Stimulated activated CD4-positive, alpha-beta T cell treated with anti-CD3 and anti-CD28 coated beads, Interleukin-4, amount 100 ng/mL, for 4 hours (primary cell): ENCODE measurements at places on chromosomes 1 and 21.
A peak's percentile ranks its signal among the peaks of the same experiment; 100 is the strongest.

DNA sequence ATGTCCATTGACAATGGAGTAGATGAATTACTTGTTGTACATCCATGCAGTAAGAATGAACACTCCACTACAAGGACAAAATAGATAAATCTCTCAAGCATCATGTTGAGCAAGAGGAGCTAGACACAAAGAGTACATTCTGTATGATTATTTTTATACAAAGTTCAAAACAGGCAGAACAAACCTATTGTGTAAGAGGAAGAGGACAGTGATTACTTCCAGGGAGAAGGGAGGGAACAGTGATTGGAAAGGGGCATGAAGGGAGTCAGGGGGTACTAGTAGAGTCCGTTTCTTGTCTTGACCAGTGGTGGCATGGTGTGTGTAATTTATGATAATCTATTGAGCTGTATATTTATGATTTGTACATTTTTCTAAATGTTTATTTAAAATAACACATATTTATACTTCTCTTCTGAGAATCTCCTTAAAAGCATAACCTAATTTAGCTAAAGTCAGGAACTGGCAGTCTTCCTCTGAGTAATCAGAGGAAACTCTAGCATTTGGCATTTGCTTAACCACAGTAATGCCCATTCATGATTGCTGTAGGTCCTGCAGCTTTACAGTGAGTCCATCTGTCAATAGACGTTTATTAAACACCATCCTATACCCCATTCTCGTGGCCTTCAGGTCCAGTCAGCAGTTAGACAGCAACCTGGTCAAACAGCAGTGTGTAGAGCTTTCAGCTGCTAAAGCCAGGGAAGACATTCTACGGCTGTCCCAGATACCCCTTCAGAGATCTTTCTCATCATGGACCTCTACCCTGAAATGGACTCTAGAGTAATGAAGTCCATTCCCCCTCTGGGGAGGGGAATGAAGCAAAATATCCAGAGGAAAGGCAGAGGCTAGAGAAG, 114.1 kb upstream of the GALNT2 start:
- DNase-seq: no peak

- DNase-seq: no peak
These were observed 238.0 kb downstream of the NTNG1 start for GRCh38 chr1:107378866-107379265.

DNA sequence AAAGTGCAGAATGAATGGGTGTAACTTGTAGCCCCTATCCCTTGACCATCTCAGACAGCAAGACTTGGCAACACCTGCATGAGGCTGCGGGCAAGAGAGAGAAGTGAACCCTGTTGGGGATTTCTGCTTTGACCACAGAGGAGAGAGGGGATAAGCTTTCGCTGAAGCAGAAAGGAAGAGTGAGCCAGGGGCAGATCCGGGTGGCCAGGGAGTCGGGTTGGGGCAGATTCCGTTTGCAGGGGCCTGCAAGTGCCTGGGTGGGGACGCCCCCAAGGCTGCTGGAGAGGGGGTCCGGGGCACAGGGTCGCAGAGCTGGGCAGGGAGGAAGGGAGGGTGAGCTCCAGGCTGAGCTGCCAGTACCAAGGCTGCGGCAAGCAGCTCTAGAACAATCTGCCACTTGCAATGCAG, 25.3 kb upstream of the PIK3CD start:
- no peak for DNase-seq

GRCh38 chr1:51316113-51316845, 14.1 kb downstream of the TTC39A start:
- no peak for DNase-seq

GRCh38 chr1:3743421-3743820, 8.8 kb upstream of the CCDC27 start:
- DNase-seq: no peak

DNA sequence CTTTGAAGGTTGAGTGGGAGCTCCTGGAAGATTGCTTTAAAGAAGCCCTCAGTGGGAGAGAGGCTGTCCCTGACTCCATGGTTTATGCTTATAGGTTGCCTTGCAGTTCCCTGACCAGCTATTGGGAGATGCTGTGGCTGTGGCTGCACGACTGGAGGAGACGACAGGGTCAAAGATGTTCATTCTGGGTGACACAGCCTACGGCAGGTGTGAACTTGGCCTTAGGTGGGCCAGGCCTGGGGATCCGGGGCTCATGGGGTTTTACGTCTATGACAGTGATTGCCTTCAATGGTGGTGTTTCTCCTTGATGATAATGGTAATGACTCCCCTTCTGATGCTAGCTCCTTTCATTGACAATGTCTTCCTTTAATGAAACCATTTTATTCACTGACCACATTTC, 692 bp downstream of the DPH2 start:
- DNase-seq: no peak

GRCh38 chr1:212315907-212316306, 30.7 kb downstream of the PPP2R5A start:
- no peak for DNase-seq

DNA sequence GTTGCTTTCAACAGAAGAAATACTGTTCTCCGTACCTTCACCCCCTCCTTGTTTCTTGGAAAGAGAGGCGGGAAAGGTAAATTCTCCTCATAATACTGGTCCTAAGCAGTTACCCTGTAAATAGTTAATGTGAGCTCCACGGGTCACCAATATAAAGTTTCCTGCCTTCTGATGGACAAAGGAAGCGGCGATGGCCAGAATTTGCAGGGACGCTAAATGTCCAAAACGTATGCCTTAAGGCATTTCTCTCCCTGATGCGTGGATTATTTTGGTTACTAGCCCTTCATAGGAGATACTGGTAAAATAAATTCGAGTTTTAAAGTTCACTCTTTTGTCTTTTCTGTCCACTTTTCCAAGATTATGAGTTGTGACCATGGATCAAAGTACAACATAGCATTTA, 898 bp upstream of the PTGS2 start:
- DNase-seq: no peak

GRCh38 chr1:165610866-165611265, 20.2 kb upstream of the MGST3 start:
- DNase-seq: no peak

- no peak for DNase-seq
These were observed 4.9 kb upstream of the TMEM61 start for GRCh38 chr1:54975356-54976108.

GRCh38 chr1:211639475-211640300, 35.7 kb downstream of the NEK2 start:
- DNase-seq: no peak

DNA sequence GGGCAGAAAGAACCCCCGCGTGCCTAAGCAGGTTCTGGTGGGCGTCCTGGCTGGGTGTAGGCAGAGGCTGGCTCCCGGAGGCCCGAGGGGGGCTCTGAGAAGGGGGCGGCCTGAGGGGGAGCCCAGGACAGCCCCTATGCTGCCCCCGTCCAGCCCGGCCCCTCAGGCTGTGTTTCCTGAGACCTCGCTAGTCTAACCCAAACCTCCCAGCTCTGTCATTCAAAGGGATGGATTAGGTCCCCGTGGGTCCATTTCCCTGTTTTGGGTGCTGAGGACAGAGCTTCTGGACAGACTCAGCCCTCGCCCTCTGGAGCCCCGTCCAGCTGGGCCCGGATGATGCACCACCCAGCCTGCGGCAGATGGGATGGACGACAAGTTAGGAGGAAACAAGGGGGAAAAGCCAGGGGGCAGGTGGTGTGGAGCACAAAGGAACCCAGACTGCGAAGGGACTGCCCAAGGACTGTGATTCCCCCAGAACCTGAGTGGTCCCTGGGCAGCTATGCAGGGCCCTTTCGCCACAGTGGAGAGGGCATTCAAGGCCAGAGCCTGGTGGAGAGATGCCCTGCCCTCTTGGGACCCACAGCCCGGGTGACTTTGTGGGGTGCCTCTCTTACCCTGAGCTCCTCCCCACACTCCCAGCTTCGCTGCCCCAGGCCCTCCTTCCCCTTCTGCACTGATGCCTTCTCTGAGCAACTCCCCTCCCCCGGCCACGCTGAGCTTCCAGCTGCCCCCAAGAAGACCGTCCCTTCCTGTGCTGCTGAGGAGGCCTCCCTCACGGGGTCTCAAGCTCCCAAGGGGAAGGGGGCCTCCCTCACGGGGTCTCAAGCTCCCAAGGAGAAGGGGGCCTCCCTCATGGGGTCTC, 2.8 kb downstream of the HES4 start:
- DNase-seq: no peak

DNA sequence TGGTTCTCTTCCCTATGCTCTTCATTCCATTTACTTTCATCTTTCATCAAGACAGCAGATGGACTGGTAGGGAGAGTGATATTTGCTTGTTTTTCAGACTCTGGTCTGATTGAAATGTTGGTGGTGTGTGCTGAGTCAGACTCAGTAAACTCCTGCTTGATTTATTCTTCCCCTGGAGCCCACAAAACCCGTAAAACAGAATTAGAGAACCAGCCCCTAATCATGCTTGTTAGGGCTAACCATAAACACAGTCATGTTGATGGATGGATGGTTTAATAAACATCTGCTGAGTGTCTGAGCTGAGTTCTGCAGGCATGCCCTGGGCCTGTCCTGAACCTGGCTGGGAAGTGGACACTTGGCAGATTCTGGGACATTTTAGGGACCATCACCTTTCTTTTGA, 24.8 kb downstream of the NOS1AP start:
- no peak for DNase-seq

DNA sequence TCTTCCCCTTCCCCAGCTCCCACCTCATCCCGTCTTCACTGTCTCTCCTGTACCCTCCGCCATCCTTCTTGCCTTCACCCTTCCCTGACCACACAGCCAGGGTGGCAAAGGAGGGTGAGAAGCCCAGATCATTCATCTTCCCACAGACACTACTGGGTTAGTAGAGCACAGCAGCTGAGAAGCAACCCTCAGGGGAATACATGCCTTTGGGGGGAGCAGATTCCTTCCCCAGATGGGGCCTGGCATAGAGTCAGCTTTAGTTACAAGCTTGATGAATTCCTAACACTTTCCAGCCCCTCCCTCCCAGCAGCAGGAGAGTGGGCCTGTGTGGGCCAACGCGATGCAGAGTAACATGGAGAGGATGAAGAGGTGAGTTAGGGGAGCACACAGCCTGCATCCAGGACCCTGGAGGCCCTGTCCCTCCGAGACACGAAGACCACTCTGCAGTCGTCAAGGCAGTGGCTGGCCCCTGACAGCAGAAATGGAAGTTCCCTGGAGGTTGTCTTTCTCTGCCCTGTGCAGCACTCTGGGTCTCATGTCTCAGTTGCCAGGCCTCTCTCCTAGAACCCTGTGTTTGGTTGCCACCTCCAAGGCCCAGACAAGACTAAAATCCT, 8.8 kb upstream of the BTG2 start:
- no peak for DNase-seq

- DNase-seq: no peak
These were observed 71.0 kb downstream of the SSBP3 start for GRCh38 chr1:54335011-54335754.

DNA sequence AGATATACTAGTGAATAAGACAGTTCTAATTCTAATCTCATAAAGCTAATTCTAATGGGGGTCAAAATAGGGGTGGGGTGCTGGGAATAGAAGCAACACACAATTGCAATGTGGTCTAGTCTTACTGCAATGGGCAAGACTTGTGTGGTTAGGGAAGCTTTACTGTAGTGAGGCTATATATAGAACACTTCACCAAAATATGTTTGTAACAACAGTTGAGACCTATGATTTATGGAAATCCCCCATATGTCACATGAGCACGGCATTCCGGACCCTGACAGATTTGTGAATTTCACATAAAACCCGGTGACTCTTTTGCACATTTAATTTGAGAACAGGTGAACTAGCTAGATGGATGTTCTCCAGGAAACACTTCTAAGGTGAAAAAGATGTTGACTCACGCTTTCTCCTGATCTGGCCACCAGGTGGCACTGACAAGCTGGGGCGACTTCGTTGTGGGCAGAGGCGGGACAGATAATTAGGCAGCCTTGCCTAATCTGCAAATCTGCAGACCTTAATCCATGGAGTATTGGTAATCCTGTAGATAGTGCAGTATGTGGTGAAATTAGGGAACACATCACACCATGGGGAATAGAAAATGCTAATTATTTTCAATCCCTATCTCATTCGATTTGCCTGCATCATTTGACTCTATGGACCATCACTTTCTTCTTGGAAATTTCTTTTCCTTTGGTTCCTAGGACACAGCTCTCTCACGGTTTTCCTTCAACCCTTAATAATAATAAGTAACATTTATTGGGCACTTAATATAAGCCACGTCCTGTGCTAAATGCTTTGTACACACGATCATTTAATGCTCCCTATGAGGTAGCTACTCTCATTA, 37.7 kb downstream of the KIAA0040 start:
- peak; percentile 71 for DNase-seq

- no peak for DNase-seq
These were observed 12.7 kb upstream of the ETV3L start for GRCh38 chr1:157112186-157112867.

DNA sequence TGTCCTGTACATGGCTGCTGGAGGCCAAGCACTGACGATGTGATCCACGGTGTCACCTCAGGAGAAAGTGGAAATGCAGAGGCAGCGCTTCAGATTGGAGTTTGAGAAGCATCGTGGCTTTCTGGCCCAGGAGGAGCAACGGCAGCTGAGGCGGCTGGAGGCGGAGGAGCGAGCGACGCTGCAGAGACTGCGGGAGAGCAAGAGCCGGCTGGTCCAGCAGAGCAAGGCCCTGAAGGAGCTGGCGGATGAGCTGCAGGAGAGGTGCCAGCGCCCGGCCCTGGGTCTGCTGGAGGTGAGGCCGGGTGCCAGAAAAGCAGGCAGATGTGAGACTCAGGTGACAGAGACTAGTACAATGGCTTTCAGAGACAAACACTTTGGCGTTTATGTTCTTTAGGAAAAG, 7.7 kb downstream of the TRIM58 start:
- no peak for DNase-seq

DNA sequence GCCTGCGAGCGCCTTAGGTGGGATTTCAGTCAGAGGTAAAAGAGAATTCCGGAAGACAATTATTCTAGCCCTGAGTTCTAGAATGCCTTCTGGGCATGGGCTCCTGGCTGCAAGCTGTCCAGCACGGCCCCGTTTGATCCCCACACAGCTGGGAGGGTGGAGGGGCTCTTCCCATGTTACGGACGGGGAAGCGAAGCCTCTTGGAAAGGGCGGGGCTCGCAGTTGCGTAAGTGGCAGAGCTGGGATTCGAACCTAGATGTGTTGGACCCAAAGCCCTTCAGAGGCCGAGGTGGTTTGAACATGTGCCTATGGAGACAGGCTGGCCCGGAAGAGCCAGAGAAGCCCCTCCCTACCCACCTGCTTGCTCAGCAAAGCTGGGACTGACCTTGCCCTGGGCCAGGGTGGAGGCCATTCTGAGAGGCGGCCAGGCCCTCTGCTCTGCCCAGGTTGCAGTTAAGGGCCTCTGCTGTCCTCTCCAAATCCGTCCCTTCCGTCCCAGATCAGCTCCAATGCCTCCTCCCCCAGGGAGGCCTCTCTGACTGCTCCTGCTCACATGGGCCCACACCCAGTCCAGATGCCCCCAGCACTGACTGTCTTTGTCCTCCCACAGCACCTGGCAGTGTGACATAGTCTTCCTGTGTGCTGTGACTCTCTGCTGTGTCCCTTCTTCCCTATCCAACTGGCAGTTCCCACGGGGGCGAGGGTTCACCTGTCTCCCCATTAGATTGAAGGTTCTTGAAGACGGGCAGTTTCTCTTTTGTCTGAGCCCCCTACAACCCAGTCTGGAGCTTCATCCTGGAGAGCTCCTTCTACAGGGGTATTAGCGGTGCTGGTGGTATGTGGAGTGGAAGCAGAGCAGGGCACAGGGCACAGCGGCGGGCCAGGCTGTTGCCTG, 1.2 kb upstream of the HSPB7 start:
- DNase-seq: no peak

GRCh38 chr21:29534448-29534847, 235.7 kb downstream of the BACH1 start:
- no peak for DNase-seq

GRCh38 chr1:3924825-3925220, 24.8 kb upstream of the C1orf174 start:
- no peak for DNase-seq
